Central memory CD8-positive, alpha-beta T cell (primary cell): ENCODE measurements at places on chromosomes 4 and X.

GRCh38 chr4:797066-797465 lies 28.9 kb downstream of the CPLX1 start:
- no peak for DNase-seq

- no peak for DNase-seq
Observed at GRCh38 chr4:188869581-188869980, 730.3 kb downstream of the TRIML1 start.

DNA sequence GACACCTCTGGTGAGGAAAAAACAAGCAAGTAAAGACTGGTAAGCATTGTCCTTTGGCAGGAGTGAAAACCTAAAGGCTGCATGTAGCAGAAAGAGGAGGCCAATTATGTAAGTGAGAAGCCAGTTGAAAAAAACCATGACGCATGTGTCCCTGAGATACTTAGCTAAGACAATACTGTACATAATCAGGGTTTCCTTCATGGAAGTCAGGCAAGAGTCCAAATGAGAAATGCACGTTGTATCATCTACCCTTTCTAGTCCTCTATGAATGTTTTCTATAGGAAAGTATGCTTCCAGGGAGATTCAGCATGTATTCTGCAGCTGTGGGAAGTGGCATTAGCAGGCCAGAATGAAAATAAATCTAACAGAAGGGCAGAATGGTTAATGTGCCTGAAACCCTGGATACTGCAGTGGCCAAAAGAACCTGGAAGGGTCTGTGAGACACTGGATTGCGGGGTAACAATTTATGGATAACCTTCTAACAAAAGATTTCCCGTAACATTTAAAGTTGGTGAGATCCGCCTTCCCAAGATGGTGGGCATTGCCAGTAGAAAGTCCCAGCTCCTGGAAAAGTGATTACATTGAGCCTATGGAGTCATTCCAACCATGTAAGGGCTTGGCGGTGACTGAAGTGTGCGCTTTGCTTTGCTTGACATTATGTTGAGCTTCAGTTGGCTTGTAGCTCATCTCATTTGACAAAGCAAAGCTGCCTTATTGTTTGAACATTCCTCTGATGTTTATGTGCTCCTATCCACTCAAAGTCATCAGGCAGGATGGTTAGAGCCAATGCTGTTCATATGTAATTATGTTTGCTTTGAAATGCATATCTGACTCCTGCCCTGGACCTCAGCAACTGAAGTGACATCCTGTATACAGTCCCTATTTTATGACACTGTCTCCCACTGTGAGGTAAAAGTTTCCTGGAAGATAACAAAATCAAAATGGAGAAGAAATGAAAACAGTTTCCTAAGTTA lies 200.4 kb downstream of the ARHGAP24 start:
- DNase-seq: no peak

DNA sequence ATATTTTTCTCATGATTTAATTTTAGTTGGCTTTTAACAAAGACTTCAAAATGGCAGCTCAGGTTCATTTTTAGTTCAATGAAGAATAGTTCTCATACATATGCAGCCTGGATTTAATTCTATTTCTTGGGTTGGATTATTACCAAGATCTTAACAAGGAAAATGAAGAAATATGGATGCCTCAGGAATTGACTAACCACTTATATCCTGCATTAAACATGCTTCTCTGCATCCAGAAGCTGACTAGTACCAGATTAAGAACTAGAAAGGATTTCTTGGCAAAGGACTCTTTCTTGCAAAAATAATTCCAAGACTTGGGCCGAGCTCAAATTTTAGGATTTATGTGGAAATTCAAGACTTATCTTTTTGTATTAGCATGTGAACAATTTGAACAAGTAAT lies 5.6 kb upstream of the KLHL2 start:
- DNase-seq: no peak

DNA sequence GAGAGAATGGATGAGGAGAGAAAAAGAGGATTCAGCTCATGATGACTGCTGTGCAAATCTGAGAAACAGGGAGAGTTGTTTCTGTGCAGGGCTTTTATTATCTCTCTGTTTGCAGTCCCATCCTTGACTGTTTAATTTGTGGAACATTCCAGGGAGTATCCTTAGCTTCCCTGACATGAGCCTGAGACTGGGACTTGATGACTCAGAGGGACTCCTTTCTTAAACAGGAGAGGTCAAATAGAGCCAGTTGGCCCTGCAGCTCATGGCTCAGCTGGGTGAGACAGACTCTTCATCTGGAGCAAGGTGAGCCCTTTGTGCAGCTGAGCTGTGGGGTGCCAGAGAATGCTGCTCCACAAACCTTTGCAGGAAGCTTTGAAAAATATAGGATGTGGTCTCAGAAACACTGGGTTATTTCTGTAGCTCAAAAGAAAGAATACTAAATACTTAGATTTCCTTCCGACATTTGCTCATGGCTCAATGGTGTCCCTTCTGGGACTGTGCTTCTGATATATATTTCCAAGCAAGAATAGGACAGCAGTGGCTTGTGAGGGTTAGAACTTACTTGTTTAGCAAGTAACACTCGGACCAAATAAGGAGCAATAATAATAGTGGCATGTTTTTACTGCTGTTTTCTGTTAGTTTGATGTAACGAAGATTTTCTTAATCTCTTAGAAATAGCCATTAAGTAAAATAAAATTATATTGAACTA lies 14.5 kb downstream of the ARHGAP24 start:
- DNase-seq: no peak

DNA sequence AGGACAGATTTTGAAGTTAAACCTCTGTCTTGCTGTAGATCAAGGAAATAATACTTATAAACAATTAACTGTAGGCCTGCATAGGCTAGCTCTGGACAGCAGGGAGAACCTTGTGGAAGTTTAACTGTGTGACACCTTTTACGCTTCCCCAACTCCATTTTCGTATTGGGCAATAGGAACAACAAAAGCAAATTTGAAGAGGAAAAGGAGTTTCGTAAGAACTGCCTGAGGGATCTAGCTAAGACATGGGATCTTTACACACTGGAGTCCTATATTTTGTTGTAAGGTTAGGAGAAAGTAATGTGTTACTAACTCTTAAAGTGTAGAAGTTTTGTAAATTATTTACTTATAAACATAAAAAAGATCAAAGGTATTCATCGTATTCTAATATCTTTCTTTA lies 324.9 kb upstream of the CASK start:
- no peak for DNase-seq

- no peak for DNase-seq
Observed at GRCh38 chr4:155878611-155879010, 12.5 kb upstream of the ASIC5 start.

- DNase-seq: no peak
Observed at GRCh38 chrX:135087867-135088266, 32.5 kb downstream of the ETDB start.

GRCh38 chr4:172225457-172225856 lies 412.3 kb downstream of the GALNTL6 start:
- no peak for DNase-seq

DNA sequence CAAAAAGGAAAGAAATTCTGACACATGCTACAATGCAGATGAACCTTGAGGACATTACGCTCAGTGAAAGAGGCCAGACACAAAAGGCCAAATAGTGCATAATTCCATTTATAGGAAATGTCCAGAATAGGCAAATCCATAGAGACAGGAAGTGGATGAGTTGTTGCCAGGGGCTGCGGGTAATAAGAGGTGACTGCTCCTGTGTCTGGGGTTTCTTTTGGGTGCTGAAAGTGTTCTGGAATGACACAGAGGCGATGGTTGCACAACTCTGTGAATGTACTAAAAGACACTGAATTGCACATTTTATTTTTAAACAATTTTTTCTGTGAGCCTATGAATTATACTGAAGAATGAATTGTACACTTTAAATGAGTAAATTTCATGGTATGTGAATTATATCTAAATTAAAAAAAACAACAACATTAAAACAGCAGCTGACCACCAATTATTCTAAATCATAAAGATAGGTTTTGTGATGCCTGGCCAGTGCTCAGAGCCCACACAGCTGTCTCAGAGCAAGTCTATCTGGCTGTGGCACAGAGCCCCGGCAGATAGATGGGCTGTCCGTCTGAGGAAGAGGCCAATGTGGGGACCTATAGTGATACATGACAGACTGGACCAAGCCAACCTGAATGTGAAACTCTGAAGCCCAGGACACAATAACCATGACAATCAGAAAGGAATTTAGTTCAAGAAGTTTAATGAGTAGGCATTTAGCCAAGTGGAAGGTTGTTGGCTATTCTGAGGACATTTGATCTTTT lies 23.5 kb upstream of the IRAK1 start:
- no peak for DNase-seq

DNA sequence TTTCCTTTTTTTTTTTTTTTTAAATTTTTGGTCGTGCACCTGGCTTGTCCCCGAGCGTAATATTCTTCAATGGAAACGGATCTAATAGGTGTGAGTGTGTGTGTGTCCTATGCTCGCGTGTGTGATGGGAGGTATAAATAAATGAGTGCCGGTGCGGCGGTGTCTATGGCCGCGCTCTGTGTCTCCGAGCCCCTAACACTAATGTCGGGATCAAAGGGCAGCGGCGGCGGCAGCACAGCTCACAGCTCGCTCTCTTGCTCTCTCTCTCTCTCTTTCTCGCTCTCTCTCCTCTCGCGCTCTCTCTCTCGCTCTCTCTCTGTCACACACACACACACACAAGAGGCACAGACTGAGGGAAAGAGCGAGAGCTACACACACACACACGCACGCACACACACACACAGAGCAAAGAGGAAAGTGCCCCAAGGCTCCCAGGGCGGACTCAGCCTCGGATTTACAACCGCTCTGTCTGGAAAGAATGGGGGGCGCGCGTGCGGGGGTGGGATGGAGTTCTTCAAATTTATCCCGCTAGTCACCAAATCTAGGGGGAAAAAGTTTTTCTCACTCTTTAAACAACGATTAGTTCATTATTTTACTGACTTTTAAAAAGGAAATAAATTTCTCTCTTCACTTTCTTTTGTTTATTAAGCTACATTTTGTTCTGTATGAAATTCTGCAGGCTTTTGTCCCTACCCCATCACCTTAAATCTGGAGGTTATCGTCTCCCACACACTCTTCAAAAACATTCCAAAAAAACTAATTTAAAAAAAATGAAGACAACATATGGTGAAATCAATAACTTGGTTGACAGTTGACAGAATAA lies at the start of gene ZNF827:
ZNF827 (minus strand) TSS at position 206 of the 823 bp plus-strand sequence. CDS start 416 bp downstream, outside the sequence.
- DNase-seq: peak; percentile 39

DNA sequence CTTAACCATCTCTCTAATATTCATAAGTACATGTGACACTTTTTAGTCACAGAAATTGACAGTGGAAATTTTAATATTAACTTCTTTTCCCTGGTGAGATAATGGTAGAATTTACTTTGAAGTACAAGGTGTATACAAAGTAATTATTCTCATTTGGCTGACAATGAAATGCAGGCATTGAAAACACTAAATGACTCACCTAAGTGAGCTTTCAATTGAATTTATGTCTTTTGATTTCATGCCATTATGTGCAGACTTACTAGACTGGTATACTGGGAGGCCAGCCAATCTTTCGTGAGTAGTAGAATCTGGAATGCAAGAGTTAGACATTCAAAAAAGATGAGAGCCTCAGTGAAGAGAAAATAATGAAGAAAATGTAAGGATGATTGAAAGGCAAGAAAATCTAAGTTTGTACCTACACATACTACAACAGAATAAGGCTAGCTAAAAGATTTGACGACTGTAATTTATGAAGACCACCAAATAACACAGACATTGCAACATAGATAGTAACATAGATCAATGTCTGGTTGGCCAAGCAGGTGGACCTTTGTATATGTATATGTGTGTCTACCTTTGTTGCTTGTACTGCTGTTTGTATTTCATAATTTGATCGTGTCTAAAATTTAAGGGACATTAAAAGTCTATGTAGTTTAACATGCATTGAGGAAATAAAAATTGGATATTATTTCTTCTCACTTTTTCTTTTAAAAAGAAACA lies 459.7 kb downstream of the IL15 start:
- DNase-seq: no peak

GRCh38 chr4:107825072-107825824 lies 516 bp downstream of the SGMS2 start:
- no peak for DNase-seq

- DNase-seq: no peak
Observed at GRCh38 chr4:52051615-52052474, 741 bp downstream of the SPATA18 start.

DNA sequence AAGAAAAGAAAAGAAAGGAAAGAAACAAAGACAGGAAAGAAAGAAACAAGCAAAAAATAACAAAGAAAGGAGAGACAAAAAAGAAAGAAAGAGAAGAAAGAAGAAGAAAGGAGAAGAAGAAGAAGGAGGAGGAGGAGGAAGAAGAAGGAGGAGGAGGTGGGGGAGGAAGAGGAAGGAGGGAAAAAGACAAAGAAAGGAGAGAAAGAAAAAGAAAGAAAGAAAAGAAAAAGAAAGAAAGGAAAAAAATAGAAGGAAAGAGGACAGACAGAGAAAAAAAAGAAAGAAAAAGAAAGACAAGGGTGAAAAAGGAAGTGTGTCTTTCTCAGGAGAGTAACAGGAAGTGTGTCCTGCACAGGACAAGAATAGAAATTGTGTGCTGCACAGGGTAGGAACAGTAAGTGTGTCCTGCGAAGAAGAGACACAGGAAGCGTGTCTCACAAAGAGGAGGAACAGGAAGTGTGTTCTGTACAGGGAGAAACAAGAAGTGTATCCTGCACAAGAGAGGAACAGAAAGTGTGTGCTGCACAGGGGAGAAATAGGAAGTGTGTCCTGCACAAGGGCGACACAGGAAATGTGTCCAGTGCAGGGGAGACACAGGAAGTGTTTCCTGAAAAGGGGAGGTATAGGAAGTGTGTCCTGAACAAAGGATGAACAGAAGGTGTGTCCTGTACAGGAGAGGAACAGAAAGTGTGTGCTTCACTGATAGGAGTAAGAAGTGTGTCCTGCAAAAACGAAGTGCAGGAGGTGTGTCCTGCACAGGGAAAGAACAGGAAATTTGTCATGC lies 101.2 kb downstream of the ARSF start:
- DNase-seq: no peak

DNA sequence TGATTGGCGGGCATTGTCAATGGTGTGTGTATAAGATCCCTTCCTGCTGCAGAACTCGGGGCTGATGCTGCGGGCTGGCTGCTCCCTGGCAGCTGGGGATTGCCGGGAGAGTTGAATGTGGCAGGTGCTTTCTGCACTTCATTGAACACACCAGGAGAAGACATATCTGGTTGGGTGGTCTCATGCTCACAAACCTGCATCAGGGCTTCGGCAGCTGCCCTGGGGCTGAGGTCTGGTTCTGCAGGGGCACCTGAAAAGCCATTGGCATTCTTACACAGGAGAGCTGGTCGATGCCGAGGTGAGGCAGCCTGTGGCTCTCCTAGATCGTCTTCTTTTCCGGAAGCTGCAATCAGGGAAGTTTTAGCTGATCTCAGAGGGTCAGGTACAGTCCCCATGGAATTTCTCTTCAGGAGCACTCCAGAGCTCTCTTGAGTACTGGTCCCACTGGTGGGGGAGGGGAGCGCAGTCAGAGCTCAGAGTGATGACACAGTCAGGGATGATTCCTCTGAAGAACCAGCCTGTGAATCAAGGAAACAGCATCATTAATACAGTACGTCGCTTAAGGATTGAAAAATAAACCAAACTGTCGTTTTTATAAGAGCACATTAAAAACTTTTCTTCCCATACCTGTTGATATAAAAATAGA lies 57.8 kb downstream of the GPRIN3 start:
- DNase-seq: no peak

GRCh38 chr4:175447016-175447415 lies 365.0 kb downstream of the GPM6A start:
- DNase-seq: no peak

- DNase-seq: peak; percentile 33
Observed at GRCh38 chrX:9341291-9342201, 123.3 kb upstream of the TBL1X start.

- DNase-seq: no peak
Observed at GRCh38 chr4:63315651-63316050, 1093.6 kb downstream of the TECRL start.

- no peak for DNase-seq
Observed at GRCh38 chr4:85745939-85746338, 271.0 kb downstream of the ARHGAP24 start.
